ENCODE measurements at places on chromosomes 3 and 15.

DNA sequence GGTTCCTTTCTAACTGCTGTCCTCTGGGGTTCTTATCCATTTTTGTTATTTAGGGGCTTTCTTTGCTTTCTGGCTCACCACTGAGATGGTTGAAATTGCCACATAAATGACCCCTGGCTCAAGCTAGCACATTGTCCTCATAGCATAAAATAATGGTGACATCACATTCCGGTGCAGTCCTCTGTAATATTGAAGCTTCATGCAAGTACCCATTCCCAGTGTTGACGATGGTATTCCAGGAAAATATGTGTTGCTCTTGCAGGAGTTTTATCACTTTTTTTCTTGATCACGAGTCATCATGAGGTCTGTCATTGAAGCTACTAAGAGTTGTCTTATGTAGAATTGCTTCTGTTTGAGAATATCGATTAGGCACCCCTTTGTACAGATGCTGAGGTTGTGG lies 56.1 kb downstream of the CRTC3 start:
- DNase-seq = no peak

DNA sequence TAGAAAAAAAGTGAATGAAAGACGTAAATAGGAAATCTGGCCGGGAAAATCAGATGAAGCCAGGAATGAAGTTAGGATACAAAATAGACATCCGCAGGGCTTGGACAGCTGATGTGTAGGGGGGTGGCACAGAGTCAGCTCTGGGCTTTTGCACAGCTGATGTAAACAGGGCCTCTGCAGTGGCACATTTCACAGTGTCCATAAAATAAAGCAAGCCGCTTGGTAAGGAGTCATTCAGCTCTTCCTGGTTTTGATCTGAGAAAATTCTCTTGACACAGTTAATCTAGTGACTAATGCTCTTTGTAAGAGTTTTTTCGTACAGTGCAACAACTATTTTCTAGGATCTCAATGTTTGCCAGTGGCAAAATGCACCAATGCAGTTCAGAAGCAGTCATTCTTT lies 153.3 kb downstream of the USP13 start:
- no peak for DNase-seq

DNA sequence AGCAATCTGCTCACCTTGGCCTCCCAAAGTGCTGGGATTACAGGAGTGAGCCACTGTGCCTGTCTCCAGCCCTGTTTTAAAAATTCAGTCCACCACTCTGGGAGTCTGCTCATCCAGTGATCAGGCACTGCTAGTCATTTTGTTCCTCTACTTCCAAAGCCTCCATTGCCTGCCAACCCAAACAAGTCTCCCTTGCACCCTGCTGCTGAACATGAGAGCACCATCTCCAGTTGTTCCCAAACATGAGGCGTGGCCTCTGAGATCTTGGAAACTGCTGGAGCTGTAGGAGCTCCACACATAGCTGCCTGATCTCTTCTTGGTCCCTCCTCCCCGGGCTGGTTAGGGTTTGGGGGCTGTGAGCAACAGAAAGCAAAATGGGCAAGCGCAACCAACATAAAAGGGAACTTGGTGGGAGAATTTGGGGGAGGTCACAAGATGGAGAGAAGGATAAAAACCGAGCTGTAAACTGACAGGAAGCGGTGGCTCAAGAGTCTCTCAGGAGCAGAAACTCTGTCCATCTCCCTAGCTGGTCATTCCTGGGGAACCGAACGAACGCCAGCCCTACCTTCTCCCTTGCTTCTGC lies 49.6 kb upstream of the TLE3 start:
- DNase-seq = no peak

DNA sequence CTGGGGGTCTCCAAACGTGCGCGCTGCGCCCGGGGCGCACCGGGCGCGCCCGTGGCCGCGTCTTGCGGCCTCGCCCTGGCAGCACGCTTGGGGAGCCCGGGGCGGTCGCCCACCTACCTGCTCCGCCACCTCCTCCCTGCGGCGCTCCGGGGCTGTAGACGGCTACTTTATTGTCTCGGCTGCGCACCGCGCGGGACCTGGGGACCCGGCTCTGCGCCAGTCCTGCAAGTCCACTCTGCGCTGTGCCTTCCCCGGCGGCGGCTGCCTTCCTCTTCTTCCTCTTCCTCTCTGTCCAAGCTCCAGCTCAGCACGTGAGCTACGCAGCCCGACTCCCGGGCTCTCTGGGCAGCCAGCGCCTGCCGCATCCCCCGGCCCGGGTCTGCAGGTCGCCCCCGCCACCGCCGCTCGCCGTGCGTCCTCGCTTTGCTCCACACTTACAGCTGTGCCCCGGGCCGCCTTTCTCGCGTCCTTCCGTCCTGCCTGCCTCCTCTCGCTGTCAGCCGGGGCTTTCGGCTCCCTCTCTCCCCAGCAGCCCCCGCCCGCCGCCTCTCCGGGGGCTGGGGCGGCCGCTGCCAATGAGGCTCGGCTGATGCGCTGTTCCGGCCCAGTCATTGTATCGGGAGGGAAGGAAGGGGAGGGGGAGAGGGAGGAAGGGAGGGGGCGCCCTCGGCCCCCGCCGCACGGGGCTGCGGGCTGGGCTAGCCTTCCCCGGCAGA lies 156.4 kb upstream of the FRMD4B start:
- peak; percentile 13 for DNase-seq

- no peak for DNase-seq
Measured at GRCh38 chr3:139434764-139435307, 41.5 kb downstream of the RBP2 start.

GRCh38 chr3:48232734-48233133 lies 8.2 kb upstream of the ZNF589 start:
- peak; percentile 60 for DNase-seq

GRCh38 chr15:98583771-98584430 lies 64.4 kb upstream of the IGF1R start:
- DNase-seq = no peak

GRCh38 chr15:90979582-90979981 lies 14.8 kb downstream of the PRC1 start:
- no peak for DNase-seq

GRCh38 chr3:70488131-70488530 lies 175.7 kb upstream of the MDFIC2 start:
- DNase-seq = no peak

Measured in anterior cingulate cortex (tissue), 58 donors.